ENCODE measurements at places on chromosomes 4 and X. TPM values are rescaled to one million over a fixed set of nuclear protein-coding genes. Genes with fewer than 3 reads are reported as not detected.

CYSLTR1 gene
- not detected for total RNA-seq

AFAP1 gene
- 16.4 TPM for total RNA-seq

TMEM154 gene
- 66.2 TPM for total RNA-seq

MMGT1 gene
- total RNA-seq = 18.8 TPM

STK32B gene
- 1.1 TPM for total RNA-seq

FGF5 gene
- 2.1 TPM for total RNA-seq

HERC3 gene
- 20.8 TPM for total RNA-seq

ODAPH gene
- not detected for total RNA-seq

PTPN13 gene
- 48.6 TPM for total RNA-seq

GPC4 gene
- 2.0 TPM for total RNA-seq

F8A3 gene
- 1.1 TPM for total RNA-seq

TET2 gene
- total RNA-seq = 5.7 TPM

ERAS gene
- not detected for total RNA-seq

Data from hair follicular keratinocyte (primary cell).